Aorta (tissue), 5 donors: ENCODE measurements at places on chromosomes 2 and 18. TPM values are rescaled to one million over a fixed set of nuclear protein-coding genes. Genes with fewer than 3 reads are reported as not detected.
A peak's percentile ranks its signal among the peaks of the same experiment; 100 is the strongest.

MREG gene
- total RNA-seq, result 1.6 TPM

DNA sequence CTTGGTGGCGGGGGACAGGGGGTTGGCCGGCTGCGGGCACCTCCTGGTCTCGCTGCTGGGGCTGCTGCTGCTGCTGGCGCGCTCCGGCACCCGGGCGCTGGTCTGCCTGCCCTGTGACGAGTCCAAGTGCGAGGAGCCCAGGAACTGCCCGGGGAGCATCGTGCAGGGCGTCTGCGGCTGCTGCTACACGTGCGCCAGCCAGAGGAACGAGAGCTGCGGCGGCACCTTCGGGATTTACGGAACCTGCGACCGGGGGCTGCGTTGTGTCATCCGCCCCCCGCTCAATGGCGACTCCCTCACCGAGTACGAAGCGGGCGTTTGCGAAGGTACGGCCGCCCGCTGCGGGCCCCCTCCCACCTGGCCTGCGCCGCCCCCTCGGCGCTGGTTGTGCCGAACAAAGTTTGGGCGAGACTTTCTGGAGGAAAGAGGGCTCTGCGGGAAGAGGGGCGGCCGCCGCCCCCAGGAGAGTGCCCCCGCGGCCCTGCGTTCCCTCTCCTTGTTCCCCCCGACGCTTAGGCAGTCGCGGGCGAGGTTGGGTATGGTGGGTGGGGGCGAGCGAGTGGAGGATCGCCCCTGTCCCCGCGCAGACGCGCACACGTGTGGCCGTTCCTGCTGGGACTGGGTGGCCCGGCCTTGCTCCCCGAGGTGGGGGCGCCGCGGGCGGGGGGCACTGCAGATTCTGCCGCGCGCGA is 866 bp downstream of the CRIM1 start:
- peak; percentile 84 for DNase-seq

DNA sequence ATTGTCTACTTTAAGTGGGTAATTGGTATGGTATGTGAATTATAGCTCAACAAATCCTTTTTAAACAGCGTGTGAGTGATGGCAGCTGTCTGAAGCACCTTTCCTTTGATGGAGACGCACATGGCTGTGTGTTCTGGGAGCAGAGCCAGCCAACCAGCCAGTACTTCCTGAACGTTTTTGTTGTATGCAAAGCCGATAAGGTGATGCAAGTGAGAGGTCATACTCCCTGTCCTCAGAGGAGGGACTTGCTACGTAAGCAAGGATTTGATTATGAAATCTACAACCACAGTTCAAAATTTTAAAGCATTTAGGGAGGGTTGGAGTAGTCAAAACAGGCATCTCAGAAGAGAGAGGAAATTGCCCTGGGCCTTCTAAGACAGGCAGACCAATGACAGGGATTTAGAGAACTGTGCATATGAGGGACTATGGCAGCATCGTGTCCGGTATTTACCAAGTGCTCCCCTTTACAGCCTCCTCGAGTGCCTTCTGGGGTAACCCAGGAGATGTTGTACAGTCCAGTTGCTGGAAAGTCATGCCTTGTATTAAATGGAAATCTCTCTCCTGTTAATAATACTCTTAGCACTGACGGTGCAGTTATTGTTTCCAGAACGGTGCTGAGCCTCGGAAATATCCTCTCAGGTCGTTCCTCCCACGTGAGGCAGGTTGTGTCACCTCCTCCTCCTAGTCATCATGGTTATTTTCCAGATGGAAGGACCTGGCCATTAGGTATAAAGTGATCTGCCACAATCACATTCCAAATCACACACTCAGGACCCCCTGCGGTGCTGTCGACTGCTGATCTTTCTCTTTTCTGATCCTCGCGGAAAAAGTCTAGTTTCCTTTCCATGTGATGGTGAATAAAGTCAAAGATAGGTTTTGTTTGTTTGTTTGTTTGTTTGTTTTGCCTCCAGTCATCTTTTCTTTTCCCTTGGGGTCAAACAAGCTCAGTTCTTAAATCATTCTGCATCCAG is 28.4 kb downstream of the ARHGEF4 start:
- DNase-seq, result no peak

DNA sequence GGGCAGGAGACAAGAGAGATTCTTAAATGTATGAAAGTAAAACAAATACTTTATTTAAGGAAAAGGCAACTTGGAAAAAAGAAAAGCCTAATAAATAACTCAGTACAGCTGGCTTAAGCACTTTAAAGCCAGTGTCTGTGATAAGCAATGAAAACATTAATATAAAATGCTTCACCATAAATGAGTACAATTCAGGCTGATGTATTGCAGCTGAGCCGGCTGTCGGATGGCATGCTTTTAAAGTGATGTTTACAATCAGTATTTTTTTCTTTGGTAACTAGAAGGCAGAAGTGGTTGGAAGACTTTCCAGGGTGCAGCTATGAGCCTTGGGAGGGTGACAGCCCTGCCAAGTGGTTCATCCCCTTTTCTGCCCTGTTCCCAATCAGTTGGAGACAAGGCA is 58.7 kb upstream of the CELF4 start:
- no peak for DNase-seq

DNA sequence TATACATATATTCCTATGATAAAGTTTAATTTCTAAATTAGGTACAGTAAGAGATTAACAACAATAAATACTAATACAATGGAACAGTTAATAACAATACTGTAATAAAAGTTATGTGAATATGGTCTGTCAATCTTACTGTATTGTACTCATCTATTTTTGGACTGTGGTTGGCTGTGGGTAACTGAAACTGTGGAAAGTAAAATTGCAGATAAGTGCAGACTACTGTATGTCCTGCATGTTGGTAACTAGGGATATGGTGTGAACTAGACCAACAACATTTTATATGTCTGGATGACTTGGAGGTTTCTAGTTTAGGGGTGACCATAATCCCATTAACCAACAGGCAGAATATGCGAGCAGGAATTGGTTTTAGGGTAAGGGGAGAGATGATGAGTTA is 23.3 kb downstream of the PHLPP1 start:
- DNase-seq, result no peak

DNA sequence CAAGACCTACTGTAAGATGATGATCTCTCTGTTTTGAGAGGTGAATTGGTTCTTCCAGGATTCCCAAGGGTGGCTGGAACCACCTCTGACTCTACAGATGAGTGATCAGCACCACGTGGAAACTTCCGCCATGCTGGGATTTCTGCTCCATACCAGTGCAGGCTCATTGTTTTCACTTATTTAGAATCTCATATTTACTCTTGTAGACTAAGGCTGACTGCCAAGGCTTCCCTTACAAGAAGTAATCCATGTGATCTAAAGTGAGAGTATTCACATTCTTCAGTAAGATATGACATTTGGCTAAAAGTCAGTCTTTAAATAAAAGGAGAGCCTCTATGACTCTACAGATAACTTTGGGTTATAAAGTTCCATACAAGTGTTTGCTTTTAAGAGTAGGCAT is 322.9 kb upstream of the RAB12 start:
- DNase-seq, result no peak

- no peak for DNase-seq
Measured at GRCh38 chr2:166959556-166959955, 71.3 kb downstream of the XIRP2 start.
